ENCODE measurements at places on chromosomes 11 and 22. TPM values are rescaled to one million over a fixed set of nuclear protein-coding genes. Genes with fewer than 3 reads are reported as not detected.

GCAT gene
- total RNA-seq, result 15.1 TPM

TECTA gene
- 0.12 TPM for total RNA-seq

PDE3B gene
- not detected for total RNA-seq

APOL3 gene
- 14.1 TPM for total RNA-seq

OR10A2 gene
- total RNA-seq, result not detected

KDM4D gene
- total RNA-seq, result 3.0 TPM

- no peak for DNase-seq
These were observed 66.9 kb upstream of the TENM4 start for GRCh38 chr11:79507706-79508105.

DNA sequence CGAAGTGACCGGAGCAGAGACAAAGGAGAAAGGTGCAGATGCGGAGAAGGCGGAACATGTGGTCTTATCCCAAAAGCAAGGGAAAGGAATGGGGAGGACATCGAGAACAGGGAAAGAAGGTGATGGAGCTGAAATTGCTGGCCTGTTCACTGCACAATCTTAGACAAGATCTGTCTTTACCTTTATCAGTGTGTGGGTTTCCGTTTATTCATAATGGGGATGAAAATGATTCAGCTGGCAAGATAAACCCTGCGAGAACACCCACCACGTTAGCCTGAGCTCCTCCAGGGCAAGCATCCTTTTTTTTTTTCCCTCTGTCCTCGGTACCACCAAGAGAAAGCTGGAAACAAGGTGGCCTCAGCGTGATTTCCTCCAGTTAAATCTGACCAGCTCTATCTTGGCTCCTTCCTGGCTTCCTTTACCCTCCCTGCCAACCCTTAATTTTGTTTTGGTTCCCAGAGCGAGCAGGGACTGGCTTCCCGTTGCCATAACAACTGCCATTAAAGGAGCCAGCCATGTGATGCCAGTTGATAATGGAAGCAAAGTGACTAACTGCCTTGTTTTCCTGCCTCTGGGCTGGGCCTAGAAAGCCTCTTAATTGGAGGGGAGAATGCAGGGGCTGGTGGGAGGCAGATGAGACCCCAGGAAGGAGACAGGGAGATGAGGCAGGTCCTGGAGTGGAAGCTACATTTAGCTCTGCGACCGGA is 4.2 kb downstream of the SGSM1 start:
- DNase-seq, result peak; percentile 5

- DNase-seq, result no peak
These were observed 44.9 kb downstream of the ADM start for GRCh38 chr11:10349806-10350205.

GRCh38 chr11:93536101-93536861 is 6.9 kb downstream of the SMCO4 start:
- DNase-seq, result no peak

DNA sequence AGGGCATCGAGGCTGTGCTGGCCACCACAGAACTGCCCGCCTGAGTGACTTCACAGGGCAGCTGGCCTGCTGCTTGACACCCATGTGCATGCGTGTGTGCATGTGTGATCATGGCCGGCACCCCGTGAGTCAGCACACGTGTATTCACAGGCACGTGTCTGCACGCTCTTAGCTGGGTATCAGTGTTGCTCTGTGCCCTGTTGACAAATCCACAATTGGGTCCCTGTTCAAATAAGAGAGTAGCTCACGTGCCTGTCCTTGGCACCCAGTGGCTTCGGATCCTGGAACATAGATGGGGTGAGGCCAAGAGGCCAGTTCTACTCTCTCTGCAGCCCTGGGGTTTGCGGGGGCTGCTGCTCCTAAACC is 14.0 kb downstream of the B3GAT1 start:
- DNase-seq, result no peak

DNA sequence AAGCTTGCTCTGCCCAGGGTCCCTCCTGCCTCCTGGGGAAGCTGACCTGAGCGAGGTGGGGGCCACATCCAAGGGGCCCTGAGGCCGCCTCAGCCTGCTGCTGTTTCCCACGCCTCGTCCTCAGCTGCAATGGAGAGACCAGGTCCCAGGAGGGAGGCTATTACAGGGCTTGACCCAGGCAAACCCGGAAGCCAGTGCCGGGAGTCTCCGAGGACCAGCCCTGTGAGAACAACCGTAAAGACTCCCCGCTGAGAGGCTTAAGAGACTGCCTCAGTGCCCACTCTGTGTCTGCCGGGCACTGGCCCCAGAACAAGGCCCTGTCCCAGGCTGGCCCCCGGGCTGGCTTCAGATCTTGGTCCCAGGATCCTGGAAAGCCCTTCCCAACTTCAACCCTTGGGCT is 124.3 kb upstream of the FGF3 start:
- no peak for DNase-seq
